ENCODE measurements at places on chromosomes 5 and 9.

GRCh38 chr5:60178101-60178500, 284.6 kb upstream of the PDE4D start:
- DNase-seq, result no peak

GRCh38 chr5:141528291-141528984, 39.6 kb downstream of the PCDHGC5 start:
- no peak for DNase-seq

DNA sequence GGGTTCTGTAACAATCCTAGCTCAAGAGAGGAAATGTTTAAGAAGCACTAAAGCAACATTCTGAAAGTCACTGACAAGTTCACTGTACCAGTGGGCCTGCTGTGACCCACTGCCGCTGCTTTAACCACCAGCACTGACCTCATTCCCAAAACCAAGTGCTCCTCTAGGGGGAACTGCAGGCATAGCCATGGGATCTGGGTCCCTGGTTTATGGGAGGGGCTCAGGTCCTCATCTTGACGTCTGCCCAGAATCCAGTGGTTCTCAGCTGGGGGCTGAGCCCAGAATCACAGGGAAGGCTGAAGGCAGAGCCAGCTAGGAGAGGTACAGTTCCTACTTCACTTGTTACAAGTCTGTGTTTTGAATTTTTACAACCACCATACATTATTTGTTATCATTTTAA, 36.1 kb upstream of the SLC2A8 start:
- DNase-seq, result no peak

GRCh38 chr9:126299706-126300276, 26.8 kb upstream of the MVB12B start:
- DNase-seq, result no peak

GRCh38 chr9:114286146-114286679, 36.7 kb upstream of the ORM1 start:
- DNase-seq, result no peak

GRCh38 chr9:99419070-99419469, 197.0 kb downstream of the SEC61B start:
- DNase-seq, result peak; percentile 21

GRCh38 chr5:107320846-107321245, 349.9 kb downstream of the EFNA5 start:
- DNase-seq, result no peak

DNA sequence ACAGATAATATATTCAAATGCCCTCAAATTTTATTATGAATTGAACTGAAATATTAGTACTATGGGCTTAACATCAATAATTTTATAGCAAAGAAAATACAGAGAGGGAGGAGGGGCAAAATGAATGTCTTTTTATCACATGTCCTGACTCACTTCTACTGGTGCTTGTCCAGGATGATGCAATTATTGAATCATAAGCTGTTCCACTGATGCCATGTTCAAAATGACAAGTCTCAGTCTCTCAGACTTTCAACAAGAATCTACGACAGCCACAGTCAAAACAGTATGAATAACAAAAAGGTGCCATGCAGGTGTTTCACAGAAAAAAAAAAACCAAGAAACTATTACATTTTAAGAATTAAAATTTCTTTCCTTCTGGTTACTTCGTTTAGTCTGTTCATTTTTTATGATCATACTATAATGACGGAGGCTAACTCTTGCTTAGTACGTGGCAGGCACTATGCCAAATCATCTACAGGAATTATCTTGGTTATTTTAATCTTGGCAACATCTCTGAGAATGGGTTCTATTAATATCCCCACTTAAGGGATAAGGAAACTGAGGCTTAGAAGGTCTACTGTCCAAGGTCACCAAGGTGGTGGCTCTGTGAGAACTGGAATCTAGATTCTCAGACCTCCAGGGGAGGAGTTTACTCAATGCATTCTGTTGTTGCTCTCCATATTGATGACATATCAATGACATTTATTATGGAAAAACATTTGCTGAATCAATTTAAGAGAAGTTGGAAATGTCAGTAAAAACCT, 61.5 kb downstream of the NR3C1 start:
- DNase-seq, result no peak

- DNase-seq, result no peak
Measured at GRCh38 chr5:123527190-123527589, 15.2 kb downstream of the CSNK1G3 start.

GRCh38 chr9:135345775-135346433, 133.7 kb upstream of the PPP1R26 start:
- no peak for DNase-seq

DNA sequence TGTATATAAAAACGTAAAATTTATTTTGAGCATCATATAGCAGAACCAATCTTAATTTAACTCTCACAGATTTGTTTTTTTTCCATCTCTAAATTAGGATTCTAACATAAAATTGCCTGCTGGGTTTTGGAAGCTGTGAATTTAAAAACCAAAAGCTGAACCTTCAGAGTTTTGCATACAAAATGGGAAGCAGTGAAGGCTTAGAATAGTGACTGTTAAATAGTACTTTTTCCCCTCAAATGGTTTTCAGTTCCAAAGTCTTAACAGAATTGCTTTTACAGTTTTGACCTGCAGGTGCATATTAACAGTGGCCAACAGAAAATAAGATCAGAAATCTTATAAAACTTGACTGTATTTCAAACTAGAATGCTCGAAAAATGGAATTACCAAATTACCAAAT, 55.1 kb upstream of the LVRN start:
- no peak for DNase-seq

DNA sequence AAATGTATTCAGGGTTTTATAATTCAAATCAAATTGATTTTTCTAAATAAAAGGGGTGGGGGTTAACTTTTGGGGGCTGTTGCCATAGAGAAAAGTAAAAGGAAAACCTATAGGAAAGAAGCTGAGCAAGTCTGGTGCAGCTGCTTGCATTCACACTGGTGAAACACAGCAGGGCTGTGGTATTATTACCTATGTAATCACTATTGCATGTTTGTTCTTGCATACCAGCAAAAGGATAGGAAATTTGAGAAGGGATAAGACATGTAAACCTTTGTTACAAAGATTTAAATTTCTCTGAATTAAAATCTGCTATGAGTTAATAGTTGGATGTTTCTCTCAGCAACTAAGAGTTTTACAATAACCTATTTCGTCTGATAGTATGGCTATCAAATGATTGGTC, 346.7 kb downstream of the EFNA5 start:
- DNase-seq, result no peak

DNA sequence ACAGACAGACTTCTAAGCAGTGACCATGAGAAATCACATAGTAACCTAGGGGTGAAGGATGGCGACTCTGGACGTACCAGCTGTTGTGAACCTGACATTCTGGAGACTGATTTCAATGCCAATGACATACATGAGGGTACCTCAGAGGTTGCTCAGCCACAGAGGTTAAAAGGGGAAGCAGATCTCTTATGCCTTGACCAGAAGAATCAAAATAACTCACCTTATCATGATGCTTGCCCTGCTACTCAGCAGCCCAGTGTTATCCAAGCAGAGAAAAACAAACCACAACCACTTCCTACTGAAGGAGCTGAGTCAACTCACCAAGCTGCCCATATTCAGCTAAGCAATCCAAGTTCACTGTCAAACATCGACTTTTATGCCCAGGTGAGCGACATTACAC, 38.0 kb upstream of the CCDC152 start:
- no peak for DNase-seq

Data from NCI-H1417 (cell line).